ENCODE measurements at places on chromosomes 6 and 20. TPM values are rescaled to one million over a fixed set of nuclear protein-coding genes. Genes with fewer than 3 reads are reported as not detected.

Gene MRPS18B
- total RNA-seq = 62.1 TPM

Gene NNAT
- total RNA-seq = 0.25 TPM

Gene PLTP
- 345 TPM for total RNA-seq

Gene MYCT1
- 14.2 TPM for total RNA-seq

Gene TMEM74B
- 0.54 TPM for total RNA-seq

Gene SIGLEC1
- total RNA-seq = 20.2 TPM

Gene ANGPT4
- 0.57 TPM for total RNA-seq

Gene ANKRD60
- total RNA-seq = not detected

Gene ADGRF5
- 51.7 TPM for total RNA-seq

Gene BPI
- total RNA-seq = 0.16 TPM

Gene PTCRA
- total RNA-seq = not detected

Gene GABRR2
- total RNA-seq = 0.38 TPM

Gene NUP153
- total RNA-seq = 31.3 TPM

Gene COL9A1
- total RNA-seq = 0.22 TPM

Gene CHRNA4
- 0.44 TPM for total RNA-seq

Gene SOX18
- total RNA-seq = 56.7 TPM

Gene PNLDC1
- total RNA-seq = not detected
